ENCODE measurements at places on chromosomes 5 and 9.

GRCh38 chr9:34710023-34710422 is at the start of gene CCL21:
TSS of gene CCL21 (minus strand) at chr9:34710136. CDS start at chr9:34710066, 70 bp downstream.
- no peak for DNase-seq

DNA sequence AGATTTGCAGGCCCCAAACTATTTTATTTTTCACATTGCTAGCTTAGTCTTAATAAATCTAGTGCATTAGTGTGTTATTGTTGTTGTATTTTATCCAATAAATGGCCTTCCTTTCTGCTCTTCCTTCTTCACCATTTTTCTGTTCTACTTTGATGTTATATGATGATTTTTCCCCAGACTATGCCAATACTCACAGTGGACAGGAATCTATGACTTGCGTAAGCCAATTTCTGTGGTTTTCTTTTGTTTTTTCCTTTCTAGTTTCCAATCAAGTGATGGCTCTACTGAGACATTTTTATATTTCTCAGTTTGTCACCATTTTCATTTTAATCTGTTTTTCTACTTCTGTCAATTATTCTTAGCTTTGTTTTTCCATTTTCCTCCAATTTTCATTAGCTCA is 106.8 kb upstream of the FBXL7 start:
- DNase-seq: no peak

DNA sequence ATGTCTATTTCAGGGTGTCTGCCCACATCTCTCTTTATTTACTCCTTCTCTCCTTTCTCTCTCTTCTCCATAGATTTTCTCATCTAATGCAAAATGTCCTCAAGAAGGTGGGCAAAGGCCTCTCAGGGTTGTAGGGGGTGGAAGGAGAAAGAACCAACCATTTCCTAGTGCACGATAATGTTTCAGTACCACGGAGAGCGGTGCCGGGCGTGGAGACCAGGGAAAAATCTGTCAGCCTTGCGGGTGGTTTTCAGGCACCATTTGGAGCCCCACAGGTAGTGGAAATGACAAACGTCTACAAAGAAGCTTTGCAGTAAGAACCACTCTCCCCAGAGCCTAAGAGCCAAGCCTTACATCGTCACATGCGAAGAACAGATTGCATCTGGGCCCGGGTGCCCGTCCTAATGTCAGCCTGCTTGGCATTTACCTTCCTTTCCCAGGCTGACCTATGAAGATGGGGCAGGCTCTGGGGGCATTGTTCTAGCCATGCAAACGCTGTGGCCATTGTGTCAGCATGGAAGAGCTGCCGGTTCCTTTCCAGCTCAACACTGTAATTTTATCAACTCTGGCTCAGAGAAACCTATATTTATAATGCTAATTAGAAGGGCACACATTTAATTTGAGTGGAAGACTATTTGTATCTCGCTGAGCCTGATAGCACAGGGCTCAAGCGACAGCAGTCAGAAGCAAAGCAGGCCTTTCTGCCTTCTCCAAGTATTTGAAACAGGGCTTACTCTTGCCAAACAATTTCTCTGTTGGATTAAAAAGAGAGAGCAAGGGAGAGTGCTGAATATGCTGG is 430.1 kb upstream of the WWC1 start:
- DNase-seq: no peak

- no peak for DNase-seq
Measured at GRCh38 chr5:73922224-73922623, 296.2 kb downstream of the ARHGEF28 start.

GRCh38 chr9:117187498-117187897 is 227.4 kb downstream of the ASTN2 start:
- no peak for DNase-seq
